ENCODE measurements at places on chromosomes 7 and 10.
A peak's percentile ranks its signal among the peaks of the same experiment; 100 is the strongest.

GRCh38 chr7:434891-435629, 84.6 kb downstream of the PDGFA start:
- DNase-seq: no peak

GRCh38 chr7:1526271-1526754, 4.2 kb upstream of the MAFK start:
- DNase-seq: no peak

GRCh38 chr7:156768698-156769472, 124.1 kb downstream of the LMBR1 start:
- no peak for DNase-seq

DNA sequence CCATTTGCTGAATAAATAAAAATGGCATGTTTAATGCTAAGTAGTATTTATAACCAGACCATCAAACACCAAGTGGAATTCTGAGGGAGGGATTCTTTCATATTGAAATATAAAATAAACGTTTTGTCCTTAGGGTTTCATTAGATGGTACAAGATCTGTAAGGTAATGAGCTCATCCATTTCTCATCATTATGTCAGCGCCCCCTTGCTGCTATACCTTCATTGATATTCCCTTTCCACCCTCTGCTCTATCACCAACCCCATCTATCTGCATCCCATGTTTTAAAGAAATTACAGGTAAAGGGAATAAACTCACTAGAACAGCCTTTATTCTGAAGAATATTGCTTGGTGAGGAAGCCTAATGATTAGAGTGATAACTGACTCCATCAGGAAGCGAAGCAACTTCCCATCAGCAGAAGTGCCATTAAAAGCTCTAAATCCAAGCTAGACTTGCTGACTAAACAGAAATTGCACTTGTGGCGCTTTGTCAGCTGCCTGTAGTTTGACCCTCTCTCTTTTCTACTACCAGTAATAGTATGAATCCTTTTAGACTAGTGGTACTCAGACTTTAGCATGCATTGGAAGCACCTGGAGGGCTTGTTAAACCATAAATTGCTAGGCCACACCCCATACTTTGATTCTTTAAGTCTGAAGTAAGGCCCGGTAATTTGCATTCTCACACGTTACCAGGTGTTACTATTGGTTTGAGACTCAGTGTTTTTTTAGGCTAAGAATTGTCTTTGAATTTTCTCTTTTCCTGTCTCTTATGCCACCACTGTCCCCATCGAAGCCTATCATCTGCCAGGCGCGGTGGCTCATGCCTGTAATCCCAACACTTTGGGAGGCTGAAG, 27.5 kb downstream of the ADD3 start:
- peak; percentile 13 for DNase-seq

DNA sequence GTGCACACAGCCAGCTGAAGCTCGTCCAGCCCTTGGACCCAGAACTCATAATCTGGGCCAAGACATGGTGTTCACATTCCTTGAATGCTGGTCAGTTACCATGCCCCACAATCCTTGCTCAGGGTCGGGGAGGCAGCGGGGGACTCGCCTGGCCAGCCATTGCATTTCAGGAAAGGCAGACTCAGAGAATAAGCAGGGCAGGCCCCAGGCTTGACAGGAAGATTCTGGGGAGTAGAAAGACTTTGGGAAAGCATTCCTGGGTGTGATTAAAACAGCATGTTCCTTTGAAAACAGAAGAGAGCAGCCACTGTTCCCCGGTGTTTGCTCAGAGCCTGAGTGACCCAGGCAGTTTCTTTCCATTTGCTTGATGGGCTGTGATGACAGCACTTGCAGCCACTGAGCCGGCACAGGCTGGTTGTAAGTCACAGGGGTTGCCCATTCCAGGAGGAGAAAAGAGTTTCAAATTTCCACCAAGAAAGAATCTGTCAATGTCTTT, 473.7 kb downstream of the TYW1 start:
- DNase-seq: no peak

- peak; percentile 37 for DNase-seq
Measured at GRCh38 chr10:6516929-6517284, 63.2 kb downstream of the PRKCQ start.

- no peak for DNase-seq
Measured at GRCh38 chr10:24652381-24652957, 71.2 kb downstream of the ARHGAP21 start.

DNA sequence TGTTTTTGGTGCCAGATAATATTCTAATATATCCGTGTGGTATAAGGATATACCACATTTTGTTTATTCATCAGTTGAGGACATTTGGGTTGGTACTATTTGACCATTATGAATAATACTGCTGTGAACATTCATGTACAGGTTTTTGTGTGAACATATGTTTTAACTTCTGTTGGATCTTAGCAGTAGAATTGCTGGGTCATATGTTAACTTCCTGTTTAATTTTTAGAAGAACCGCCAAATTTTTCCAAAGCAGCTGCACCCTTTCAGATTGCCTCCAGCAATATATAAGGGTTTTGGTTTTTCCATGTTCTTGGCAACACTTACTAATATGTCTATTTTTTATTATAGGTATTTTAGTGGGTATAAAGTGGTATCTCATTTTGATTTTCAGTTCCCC, 22.8 kb downstream of the VPS26A start:
- DNase-seq: no peak

- DNase-seq: no peak
Measured at GRCh38 chr10:23096802-23097549, 1.6 kb downstream of the MSRB2 start.

DNA sequence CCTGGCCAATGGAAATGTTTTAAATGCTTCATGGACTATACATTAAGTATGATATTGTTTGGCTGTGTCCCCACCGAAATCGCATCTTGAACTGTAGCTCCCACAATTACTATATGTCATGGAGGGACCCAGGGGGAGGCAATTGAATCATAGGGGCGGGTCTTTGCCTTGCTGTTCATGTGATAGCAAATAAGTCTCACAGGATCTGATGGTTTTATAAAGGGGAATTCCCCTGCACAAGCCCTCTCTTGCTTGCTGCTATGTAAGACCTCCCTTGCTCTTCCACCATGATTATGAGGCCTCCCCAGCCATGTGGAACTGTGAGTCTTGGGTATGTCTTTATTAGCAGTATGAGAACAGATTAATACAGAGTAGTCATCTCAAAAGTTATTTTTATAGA, 32.4 kb upstream of the GRB10 start:
- no peak for DNase-seq

- no peak for DNase-seq
Measured at GRCh38 chr7:114645451-114645850, 230.8 kb downstream of the FOXP2 start.

GRCh38 chr10:116880716-116881482, 31.6 kb downstream of the ENO4 start:
- DNase-seq: no peak

DNA sequence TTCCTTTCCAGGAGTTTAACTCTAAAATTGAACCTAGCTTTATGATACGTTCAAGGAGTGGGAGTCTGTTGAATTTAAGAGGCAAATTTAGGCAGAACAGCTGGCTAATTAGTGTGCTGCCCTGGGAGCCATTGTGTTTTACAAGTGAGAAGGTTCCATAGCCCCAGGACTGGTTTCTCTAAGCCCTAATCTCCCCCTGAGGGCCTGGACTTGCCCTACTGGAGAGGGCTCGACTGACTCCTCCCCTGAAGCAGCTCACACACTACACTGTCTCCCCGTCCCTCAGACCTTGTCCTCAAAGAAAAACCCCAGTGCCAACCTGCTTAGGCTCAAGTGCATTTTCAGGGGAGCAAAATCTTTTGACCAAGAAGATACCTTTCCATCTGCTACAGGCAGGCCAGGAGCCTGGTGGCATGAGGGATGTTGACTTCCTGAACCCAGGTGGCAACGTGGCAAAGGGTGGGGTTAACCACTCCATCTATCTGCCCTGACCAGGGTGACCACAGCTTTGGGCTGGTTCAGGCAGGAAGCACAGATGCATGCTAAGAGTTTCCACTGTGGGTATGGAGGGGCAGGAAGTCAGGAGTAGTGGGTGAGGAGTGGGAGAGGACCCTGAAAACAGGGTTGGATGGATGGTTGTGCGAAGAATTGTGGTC, 68.9 kb upstream of the CARD11 start:
- DNase-seq: peak; percentile 10

GRCh38 chr7:94003446-94004023, 620 bp downstream of the BET1 start:
- no peak for DNase-seq

GRCh38 chr10:27490807-27491206, 13.3 kb upstream of the RAB18 start:
- DNase-seq: no peak

DNA sequence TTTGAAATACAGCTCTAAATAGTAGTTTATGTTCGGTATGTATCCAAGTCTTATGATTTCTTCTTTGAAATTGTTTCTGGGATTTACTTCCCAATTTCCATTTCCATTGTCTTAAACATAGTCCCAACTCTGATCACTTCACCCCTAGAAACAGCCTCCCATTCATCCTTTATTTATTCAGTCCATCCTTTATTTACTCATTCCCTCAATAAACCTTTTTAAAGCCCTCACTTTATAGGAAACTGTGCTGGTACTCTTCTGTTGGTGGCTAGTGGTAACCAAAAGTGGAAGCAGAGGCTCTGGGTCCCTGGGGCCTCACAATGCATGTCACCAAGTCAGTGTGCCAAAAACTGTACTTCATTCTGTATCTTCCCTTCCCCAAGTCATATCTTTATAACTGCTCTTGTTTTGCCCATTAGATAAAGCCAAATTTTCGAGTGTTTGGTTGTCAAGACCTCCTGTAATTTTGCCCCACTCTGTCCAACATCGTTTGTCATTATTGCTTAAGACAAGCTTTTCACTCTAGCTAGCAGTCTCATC, 3.9 kb upstream of the EPC1 start:
- DNase-seq: no peak

- DNase-seq: no peak
Measured at GRCh38 chr7:92773808-92774207, 62.6 kb downstream of the CDK6 start.

DNA sequence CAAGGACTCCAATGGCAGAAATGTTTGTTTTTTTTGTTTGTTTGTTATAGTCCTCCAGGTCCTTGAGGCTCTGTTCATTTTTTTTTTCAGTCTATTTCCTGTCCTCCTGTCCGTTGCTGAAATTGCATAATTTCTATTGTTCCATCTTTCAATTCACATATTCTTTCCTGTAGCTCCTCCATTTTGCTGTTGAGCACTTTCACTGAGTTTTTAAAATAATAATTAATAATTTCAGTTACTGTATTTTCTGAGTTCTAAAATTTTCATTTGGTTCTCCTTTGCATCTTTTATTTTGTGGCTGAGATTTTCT, 202.3 kb upstream of the AGR3 start:
- DNase-seq: no peak

- DNase-seq: no peak
Measured at GRCh38 chr7:70596598-70596913, 535.4 kb upstream of the GALNT17 start.

GRCh38 chr10:112235920-112236319, 47.3 kb upstream of the TECTB start:
- DNase-seq: no peak

DNA sequence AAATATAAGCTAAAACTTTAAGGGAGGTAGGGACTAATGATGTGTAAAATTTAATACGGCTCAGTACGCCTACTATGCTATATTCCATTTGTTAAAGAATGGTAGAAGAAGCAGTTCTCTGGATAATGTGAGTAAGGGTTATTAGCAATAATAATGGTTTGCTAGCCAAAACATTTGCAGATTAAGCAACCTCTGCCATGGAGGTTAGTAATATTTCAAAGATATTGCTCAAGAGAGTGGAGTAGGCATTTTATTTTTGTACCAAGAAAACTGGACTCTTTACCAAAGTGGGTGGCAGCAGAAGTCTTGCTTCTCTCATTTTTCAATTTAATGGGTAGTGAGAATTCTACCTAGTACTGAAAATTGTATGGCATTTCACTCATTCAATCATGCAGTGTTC, 158.9 kb upstream of the TMEM106B start:
- DNase-seq: no peak

DNA sequence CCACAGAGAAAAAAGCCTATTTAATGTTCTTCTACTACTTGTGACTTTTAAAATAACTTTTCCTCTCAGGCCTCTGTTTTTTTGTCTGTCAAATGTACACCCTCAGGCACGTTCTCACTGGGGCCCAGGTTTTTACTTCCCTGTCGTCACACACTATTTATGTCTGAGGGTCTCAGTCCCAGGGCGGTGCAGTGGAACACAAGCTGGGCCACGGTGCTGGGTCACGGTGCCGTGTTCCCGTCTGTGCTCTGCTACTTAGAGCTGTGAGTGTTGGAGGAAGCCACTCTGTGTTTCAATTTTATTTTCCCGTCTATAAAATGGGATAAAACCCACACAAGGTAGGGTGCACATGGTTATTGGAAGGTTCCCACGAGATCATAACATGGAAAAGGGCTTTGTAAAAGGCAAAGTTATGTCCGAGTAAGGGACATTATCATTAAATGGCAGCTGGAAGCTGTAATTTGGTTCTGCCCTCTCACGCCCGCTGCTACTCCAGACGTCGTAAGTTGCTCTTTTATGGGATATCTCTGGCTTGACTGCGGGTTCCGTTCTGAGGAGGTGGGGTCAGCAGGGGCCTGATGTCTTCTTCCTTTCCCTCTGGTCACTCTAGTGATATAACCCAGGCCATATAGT, 25.2 kb downstream of the ZNF775 start:
- no peak for DNase-seq

DNA sequence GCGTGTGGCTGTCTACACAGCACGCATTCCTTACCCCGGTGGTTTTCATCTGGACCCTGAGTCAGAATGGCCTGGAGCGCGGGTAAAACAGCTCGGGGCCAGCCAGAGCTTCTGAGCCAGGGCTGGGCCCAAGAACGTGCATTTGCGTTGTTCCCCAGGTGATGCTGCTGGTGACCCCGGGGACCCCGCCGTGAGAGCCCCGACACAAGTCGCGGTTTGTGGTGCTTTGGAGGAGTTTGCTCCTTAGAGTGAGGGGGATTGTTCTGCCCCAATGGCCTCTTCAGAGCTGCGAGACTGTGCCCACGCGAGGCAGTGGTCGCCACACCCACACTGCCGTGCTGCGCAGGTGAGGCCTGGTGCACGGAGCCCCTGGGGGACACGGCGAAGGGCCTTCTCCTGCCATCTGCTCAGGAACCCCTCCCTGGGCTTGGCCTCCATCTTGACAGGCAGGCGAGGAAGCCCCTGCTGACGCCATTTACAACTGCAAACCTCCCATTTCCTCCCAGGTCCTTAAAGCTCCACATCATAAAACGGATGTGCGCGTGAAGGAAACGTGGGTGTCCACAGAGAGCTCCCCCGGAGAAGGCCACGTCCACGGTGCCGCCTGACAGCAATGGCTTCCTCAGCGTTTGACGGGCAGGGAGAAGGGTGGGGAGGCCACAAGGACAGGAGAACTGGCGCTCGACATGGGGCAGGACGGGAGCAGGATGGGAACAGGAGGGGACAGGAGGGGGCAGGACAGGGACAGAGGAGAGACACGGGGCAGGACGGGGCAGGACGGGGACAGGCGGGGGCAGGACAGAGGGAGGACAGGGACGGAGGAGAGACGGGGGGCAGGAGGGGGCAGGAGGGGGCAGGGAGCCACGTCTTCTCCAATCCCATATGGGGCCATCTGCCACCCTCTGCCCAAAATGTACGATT, 477.2 kb downstream of the DNAJB6 start:
- no peak for DNase-seq

DNA sequence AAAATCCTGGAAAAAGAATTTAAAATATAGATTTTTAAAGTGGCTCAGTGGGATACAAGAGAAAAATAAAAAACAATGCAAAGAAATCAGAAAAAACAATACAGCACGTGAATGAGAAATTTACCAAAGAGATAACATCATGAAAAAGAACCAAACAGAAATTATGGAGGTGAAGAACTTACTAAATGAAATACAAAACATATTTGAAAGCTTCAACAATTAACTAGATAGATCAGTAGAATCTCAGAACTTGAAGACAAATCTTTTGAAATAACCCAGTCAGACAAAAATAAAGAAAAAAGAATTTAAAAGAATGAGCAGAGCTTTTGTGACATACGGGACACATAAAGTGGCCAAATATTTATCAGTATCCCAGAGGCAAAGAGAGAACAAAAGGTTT, 71.2 kb upstream of the DIP2C start:
- no peak for DNase-seq

All from CD4-positive, alpha-beta T cell treated with Interferon alpha-2 for 1 hour (primary cell).